RCC 7860 (cell line): ENCODE measurements at places on chromosomes 3 and 15.

- DNase-seq: no peak
Observed at GRCh38 chr3:126350502-126351085, 6.6 kb downstream of the KLF15 start.

DNA sequence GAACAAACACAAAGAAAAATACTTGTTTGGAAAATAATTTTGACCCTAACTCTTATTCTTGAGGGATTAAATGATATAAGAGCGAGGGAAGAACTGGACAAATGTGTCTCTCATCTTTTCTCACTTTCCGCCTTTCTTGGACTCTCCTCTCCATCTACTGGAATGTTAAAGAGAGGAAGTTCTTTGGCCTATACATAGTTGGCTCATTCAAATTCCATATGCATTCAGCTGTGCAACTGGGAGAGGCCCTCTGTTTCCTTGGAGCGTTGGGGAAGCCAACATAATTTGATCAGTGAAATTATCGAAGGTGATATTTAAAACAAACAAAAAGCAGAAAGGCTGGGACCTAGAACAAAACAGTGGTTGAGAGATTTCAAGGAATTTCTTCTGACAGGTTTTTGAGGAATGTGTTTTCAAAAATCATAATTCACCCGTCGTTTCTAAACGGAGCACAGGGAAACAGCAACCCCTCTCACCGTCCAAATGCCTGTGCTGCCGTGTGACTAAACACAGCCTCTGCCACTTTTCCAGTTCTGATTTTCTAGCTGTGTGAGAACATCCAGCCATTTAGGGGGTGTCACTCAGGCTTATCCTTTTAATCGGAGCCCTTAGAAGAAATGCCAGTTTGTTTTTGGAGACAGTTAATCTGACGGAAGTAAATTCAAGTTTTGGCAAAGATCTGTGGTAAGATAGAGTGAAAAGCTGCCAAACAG lies 489.9 kb downstream of the SOX2 start:
- DNase-seq: no peak

- no peak for DNase-seq
Observed at GRCh38 chr3:197003461-197004385, 25.9 kb downstream of the MELTF start.

DNA sequence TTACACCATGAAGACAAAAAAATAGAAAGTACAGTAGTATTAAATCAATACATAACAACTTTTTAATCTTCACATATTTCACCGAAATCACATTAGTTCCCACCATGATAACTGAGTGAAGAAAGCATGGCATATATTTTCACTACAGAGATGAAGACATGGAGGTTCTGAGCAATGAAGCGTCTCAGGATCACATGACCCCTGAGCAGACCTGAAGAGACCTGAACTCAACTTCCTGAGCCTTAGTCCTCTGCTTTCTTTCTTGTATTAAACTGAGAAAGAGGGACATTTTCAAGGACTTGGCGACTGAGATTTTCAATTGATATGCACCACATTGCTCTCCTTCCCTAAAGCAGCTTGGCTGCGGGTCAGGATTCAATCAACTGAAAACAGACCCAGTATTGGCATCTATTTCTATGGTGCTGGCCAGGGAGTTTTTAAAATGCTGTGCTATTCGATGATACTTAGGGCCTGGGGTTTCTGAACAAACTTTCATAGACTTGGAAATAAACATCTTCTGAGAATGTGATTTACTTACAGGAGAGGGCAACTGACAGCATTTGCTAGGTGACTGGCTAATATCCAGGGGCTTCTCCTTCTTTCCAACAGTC lies 165.1 kb downstream of the LSAMP start:
- no peak for DNase-seq

GRCh38 chr3:181264486-181264885 lies 274.9 kb upstream of the DNAJC19 start:
- no peak for DNase-seq

DNA sequence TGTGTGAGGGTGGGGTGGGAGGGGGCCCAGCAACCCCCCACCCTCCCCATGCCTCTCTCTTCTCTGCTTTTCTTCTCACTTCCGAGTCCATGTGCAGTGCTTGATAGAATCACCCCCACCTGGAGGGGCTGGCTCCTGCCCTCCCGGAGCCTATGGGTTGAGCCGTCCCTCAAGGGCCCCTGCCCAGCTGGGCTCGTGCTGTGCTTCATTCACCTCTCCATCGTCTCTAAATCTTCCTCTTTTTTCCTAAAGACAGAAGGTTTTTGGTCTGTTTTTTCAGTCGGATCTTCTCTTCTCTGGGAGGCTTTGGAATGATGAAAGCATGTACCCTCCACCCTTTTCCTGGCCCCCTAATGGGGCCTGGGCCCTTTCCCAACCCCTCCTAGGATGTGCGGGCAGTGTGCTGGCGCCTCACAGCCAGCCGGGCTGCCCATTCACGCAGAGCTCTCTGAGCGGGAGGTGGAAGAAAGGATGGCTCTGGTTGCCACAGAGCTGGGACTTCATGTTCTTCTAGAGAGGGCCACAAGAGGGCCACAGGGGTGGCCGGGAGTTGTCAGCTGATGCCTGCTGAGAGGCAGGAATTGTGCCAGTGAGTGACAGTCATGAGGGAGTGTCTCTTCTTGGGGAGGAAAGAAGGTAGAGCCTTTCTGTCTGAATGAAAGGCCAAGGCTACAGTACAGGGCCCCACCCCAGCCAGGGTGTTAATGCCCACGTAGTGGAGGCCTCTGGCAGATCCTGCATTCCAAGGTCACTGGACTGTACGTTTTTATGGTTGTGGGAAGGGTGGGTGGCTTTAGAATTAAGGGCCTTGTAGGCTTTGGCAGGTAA lies 8.1 kb downstream of the FAM131A start:
- DNase-seq: peak; percentile 91

DNA sequence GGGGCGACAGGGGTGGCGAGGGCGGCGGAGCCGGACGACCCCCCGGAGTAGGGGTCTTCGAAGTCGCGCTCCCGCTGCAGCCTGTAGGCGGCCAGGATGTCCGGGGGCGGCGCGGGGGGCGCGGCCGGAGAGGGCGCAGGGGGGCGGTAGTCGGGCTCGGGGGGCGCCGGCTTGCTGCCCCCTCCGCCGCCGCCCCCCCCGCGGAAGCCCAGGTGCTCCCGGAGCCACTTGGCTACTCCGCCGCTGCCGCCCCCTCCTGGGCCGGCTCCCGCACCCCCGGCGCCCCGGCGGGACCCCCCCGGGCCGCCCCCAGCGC lies 230 bp downstream of the SHF start:
- no peak for DNase-seq

DNA sequence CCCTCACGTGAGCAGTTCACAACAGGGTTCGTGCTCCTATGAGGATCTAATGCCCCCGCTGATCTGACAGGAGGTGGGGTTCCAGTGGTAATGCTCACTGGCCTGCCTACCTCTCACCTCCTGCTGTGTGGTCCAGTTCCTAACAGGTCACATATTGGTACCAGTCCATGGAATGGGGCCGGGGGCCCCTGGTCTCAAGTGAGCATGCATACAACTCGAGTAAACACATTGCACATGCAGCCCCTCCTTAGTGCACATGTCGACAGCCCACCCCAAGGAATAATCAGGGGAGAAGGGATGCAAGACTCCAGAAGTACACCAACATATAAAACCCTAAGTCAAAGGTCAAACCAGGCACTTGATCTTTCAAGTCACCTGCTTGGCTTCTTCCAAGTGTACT lies 127.0 kb downstream of the TP63 start:
- DNase-seq: no peak

DNA sequence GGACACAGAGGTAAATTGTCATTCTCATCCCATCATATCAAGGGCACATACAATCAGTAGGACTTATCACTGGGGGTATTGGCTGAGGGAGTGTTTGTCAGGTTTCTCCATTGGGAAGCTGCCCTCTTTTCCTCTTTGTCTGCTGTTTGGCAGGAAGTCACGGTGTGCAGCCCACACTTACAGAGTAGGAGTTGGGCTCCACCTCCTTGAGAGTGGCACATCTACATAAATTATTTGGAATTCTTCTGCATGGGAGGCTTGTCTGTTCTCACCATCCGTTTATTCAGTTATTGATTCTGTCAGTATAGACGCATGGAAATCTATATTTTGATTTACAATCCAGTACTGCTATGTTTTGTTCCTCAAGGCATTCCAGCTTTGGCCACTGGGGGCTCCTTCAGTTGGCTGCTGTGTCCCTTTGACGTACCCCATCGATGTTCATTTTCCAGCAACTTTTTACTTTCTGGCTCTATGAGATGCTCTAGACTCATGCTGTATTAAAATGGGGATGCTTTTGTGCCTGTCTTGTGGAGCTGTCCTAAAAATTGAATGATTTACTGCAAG lies 200.3 kb downstream of the SLCO3A1 start:
- DNase-seq: no peak

DNA sequence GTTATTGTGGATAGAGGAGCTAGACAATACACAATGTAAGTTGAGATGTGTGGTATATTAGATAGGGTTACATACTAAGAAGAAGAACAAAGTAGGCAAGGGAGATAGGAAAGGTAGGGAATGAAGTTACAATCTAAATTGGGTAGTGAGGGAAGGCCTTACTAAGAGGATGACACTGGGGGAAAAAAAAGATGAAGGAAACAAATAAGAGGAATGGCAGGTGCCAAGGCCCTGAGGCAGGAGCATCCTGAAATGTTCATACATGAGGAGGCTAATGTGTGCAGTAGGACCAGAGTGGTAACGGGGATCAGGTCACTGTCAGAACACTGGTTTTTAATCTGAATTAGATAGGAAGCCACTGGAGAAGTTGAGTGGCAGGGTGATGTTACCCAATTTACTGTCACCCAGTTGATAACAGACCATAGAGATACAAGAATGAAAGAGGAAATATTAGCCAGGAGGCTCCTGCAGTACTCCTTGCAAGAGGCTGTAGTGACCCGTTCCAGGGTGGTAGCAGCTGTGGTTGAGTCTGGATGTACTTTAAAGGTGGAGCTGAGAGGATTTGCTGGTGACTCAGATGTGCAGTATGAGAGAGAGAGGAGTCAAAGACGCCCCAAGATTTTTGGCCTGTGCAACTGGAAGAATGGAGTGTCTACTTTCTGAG lies 14.4 kb downstream of the RTP1 start:
- DNase-seq: no peak

DNA sequence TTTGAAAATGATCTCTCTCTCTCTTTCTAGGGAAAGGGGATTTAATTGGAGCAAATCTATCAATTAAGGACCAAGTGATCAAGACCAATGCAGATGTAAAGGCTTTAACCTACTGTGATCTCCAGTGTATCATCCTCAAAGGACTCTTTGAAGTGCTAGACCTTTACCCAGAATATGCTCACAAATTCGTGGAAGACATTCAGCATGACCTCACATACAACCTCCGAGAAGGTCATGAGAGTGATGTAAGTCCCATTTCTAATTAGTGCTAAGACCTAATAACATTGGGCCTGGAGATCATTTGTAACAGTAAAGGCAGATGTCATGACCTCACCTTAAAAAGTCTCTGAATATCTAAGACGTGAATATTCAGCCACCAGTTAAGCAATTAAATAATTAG lies 308.4 kb downstream of the KCNH8 start:
- DNase-seq: no peak

- peak; percentile 95 for DNase-seq
Observed at GRCh38 chr3:15797642-15798303, at the start of gene ANKRD28. Gene ANKRD28 (minus strand): TSS chr3:15797979. CDS start chr3:15796521, 1,458 bp downstream.

GRCh38 chr15:64623347-64623996 lies 151.9 kb downstream of the RBPMS2 start:
- no peak for DNase-seq

GRCh38 chr15:63447017-63447676 lies 57.2 kb upstream of the USP3 start:
- DNase-seq: no peak

- no peak for DNase-seq
Observed at GRCh38 chr3:10709110-10709781, 106.8 kb upstream of the SLC6A11 start.

GRCh38 chr15:69298697-69299441 lies at the start of gene PAQR5:
Gene PAQR5 (plus strand): TSS chr15:69298912. CDS start chr15:69360081, 61,169 bp downstream.
- no peak for DNase-seq

GRCh38 chr15:62495670-62496614 lies 330.9 kb upstream of the C2CD4B start:
- DNase-seq: no peak

- no peak for DNase-seq
Observed at GRCh38 chr3:46354984-46355383, 1.1 kb downstream of the CCR2 start.

DNA sequence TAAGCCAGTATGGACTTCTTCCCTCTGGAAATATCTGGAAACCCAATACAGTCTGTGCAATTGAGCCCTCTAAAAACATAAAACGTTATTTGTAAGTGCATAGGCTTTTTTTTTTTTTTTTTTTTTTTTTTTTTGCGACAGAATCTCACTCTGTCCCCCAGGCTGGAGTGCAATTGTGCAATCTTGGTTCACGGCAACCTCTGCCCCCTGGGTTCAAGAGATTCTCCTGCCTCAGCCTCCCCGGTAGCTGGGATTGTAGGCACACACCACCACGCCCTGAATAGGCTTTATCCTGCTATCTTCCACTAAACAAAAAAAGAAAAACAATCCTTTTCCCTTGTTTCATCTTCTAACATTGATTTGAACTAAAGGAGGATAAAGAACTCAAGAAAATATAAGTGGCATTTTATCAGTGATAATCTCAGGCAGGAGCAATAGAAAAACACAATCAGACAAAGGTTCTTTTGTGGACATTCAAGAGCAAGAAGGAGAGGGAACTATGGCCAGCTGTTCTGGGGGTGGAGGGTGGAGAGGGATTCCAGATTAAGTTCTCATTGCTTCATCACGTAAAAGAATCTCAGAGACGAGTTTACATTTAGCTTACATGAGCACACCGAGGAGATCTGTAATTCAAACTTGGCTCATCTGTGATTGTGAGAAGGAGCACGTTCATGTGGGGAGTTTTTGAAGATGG lies 68.6 kb downstream of the ITGB5 start:
- no peak for DNase-seq

- DNase-seq: no peak
Observed at GRCh38 chr15:54099010-54099409, 120.8 kb downstream of the UNC13C start.

GRCh38 chr3:50815844-50816243 lies 141.1 kb downstream of the DOCK3 start:
- DNase-seq: no peak
